Uterus (tissue), 4 donors: ENCODE measurements at places on chromosomes 16 and 17. TPM values are rescaled to one million over a fixed set of nuclear protein-coding genes. Genes with fewer than 3 reads are reported as not detected.

- H3K27me3 ChIP-seq: no peaks in the 10 kb centered on the region
- DNase-seq: no peak
- peaks cover 11% of the 10 kb centered on the region for H3K4me1 ChIP-seq
- H3K4me3 ChIP-seq: no peak overlapping the region
- no peaks in the 10 kb centered on the region for H3K36me3 ChIP-seq
- no peak overlapping the region for H3K27ac ChIP-seq
These were observed 1.7 kb upstream of the SPATA20 start for GRCh38 chr17:50545311-50545710.

KRT33B gene
- not detected for total RNA-seq

DNA sequence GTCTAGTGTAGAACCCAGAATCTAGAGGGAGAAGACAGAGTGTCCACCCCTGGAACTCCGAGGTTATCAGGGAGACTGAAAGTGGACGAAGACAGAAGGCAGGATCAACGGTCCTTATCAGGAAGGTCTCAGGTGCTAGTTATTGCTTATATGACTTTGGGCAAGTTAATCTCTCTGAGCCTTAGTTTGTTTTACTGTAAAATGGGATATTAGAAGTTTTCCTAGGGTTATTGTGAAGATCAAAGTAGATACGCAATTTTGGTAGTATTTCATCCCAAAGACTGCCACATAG is 1.2 kb downstream of the RNF167 start:
- no peaks in the 10 kb centered on the region for H3K27me3 ChIP-seq
- H3K36me3 ChIP-seq: no peaks in the 10 kb centered on the region
- H3K4me3 ChIP-seq: peak overlapping the region; percentile 92

CSNK2A2 gene
- 28.1 TPM for total RNA-seq

GRCh38 chr16:67166598-67167168 is 2.1 kb downstream of the HSF4 start:
- H3K27me3 ChIP-seq: no peaks in the 10 kb centered on the region
- DNase-seq: no peak
- no peak overlapping the region for H3K4me3 ChIP-seq
- H3K4me1 ChIP-seq: no peaks in the 10 kb centered on the region

DNA sequence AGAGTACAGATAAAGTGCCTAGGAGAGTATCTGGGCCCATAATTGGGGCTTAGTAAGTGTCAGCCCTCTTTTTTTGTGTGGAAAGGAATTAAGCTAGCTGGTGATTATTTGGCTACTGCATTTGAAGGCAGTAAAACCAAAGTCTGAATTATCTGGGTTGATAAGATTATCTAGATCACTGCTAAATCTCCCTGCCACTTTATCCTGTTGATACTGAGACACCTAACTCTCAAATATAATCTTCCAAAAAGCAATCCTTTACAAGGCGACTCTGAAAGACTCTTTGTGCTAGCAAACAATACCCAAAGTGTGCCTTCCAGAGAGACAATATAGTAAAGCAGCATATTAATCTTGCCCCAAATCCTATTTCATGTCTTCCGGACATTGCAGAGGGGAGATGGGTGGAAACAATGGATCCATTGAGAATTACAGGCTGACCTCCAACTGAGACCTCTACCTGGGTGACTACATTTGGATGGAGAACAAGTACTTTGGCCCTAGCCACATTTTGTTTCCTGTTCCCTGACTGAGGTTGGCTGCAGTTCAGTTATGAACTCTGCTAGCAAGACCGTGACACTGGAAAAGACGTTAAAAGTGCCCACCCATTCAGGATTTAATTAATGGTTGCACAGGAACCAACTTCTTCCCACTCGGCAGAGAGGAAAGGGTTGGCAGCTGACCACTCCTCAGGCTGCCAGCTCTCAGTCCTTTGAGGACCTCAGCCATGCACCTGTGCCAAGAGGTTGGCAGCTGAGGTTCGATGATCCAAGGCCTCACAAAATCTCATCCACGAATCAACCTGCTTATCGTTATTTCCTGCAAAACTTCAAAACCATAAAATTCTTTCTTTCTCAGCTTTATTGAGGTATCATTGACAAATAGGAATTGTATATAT is 72.6 kb downstream of the SYCE1L start:
- no peaks in the 10 kb centered on the region for H3K27me3 ChIP-seq
- H3K4me3 ChIP-seq: no peak overlapping the region
- no peak overlapping the region for H3K27ac ChIP-seq

DNA sequence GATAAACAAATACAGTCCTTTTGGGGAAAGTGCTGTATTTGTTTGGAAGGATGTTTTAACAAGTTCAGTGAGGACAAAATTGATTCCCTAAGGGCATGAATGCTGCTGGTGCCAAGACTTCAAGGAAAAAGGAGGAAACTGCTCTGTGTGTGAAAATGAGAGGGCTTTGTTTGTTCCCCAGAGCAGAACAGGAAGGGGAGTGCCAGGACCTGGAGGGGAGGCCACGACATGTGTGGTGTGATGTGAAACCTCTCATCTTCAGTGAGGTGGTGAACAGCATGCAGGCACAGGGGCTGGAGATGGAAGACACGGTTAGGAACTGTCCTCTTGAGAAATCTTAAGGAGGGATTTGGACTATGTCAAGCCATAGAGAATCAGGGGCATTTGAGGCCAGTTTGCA is 46.6 kb upstream of the GRIN2A start:
- no peak overlapping the region for H3K27ac ChIP-seq
- H3K27me3 ChIP-seq: no peaks in the 10 kb centered on the region
- DNase-seq: no peak
- H3K36me3 ChIP-seq: no peaks in the 10 kb centered on the region
- H3K4me3 ChIP-seq: no peak overlapping the region
- H3K4me1 ChIP-seq: no peaks in the 10 kb centered on the region

ZNF768 gene
- total RNA-seq: 34.6 TPM

KRTAP9-4 gene
- not detected for total RNA-seq
